ENCODE measurements at places on chromosomes 5 and 9.

DNA sequence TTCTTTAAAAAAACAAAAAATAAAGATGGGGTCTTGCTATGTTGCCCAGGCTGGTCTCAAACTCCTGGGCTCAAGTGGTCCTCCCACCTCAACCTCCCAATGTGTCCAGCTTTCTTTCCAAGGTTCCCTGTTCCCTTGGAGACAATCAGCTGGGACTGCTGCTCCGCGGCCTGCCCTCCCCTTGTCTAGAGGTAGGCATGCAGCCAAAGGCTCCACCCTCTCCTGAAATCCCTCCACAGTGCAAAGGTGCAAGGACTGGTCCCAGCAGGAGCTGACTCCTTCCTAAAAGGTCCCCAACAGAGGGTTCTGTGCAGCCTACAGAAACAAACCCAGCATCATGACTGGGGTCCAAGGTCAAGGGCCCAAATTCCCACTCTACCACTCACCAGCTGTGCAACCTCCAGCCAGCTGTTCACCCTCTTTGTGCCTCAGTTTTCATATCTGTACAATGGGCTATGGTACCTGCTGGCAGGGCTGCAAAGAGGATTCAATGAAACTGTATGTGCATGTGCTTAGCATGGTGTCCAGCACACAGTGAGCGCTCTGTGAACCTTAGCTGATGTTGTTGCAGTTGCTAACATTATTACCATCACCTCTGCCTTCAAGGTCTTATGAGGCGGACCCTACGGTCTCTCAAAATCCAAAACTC is 47.5 kb downstream of the BARX1 start:
- no peak for DNase-seq

DNA sequence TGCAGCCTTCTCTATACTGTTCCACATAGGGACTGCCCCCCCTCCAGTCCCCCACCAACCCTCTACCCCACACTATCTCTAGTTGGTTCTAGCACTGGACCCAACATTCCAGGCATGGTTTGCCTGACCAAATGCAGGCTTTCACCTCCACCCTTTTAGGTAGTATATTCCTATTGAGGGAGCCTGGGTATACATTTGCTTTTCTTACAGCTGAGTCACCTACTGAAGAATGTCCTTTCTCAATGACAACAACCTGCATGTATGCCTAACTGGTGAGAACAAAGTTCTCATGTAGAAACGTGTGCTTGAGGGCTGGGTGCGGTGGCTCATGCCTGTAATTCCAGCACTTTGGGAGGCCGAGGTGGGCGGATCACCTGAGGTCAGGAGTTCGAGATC is 8.2 kb downstream of the TNIP1 start:
- DNase-seq = no peak

DNA sequence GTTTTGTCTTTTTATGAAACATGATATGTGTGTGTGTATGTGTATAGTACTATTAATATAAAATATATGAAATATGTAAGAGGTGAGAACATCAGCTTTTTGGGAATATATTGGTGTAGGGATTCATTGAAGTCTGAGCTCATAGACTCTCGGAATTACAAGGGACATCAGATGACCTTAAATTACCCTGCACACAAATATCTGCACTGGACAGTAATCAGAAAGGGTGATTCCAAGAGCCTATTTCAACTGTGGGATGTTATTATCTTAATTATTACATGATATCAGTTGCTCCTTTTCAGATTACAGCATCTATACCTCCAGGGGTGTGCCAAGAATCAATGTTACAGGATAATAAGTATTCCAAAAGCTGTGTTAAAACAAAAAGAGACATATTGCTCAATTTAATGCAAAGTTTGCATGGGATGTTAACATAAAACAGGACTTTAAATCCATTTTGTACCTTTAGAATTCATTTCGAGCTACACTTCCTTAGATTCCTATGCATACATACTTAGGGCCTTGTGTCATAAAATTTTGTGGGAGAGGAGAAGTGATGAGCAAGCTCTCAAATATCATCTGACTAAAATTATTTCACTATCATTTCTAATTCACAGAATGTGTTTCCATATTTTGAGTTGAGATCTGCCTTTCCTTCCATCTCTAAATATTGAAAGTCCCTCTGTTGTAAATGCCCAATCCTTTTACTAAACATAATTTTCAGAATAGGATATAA is 365.2 kb downstream of the BRINP1 start:
- DNase-seq = no peak

- DNase-seq = no peak
Observed at GRCh38 chr5:34452170-34452828, 203.8 kb upstream of the RAI14 start.

GRCh38 chr5:139413963-139414362 is 10.1 kb upstream of the SPATA24 start:
- no peak for DNase-seq

DNA sequence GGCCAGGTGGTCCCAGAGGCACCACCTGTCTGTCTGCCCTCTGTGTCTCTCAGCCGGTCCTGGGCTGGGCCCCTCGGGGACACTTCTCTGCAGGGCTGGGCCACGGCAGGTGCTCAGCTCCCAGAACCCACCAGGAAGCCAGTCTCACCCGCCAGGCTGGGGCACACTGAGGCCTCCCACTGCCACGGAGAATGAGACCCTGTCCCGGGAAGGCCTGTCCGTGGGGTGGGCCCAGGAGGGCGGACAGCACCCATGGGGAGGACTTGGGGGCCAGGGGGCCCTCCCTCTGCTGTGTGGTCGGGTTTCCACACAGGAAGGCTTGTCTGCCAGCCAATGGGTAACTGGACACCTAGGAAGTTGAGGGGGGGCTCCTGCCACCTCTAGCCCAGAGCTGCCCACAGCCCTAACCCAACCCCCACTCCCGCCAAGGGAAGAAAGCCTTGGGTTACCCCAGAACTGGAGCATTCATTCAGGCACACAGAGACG is 4.1 kb upstream of the TUBB4B start:
- DNase-seq = no peak

GRCh38 chr5:11906497-11906896 is 2.3 kb upstream of the CTNND2 start:
- no peak for DNase-seq

GRCh38 chr9:77523891-77524290 is 124.2 kb downstream of the GNA14 start:
- DNase-seq = no peak

DNA sequence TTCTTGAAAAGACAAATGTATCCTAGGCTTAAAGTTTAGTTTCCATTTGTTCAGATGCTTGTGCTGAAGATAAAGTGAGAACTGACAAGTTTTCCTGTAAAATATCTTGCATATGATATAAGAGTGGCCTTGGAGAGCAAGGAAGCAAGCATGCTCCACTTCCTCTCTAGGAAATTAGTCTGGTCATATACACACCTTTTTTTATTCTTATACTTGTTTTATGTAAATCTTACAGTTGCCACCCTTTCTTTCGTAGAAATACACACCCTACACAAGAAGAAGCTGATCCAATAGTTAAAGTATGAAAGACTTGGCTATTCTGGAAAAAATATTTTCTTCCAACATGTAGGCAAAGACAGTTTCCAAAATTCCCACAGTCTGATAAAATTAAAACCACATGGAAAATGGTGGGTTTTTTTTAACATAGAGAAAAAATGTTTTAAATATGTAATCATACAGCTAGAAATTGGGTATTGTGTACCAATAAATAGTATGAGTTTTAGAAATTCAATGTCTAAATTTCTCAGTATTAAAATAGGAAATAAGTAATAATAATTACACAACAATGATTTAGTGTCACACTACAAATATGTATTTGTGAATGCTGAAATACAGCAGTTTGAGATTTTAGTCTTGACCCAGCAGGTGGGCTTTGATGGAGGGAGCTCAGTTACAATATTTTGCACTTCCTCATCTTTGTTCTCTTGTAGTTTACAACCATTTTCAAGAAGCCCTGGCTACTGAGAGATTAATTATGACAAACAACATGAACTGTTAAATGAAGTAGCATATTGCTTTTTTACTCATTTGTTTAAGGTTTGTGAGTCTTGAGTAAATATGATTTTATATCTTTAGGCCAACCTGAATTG is 185.7 kb upstream of the GNA14 start:
- DNase-seq = no peak

GRCh38 chr5:72681781-72682180 is 134.7 kb upstream of the TNPO1 start:
- no peak for DNase-seq
